Fibroblast of the aortic adventitia (primary cell): ENCODE measurements at places on chromosomes 7 and 10. TPM values are rescaled to one million over a fixed set of nuclear protein-coding genes. Genes with fewer than 3 reads are reported as not detected.

NEUROD6 gene
- total RNA-seq = not detected in 2 replicates

CYP2C9 gene
- total RNA-seq = not detected in 2 replicates

SYPL1 gene
- total RNA-seq = 69.5 and 72.2 TPM in 2 replicates

GRCh38 chr10:132263866-132264265 lies 43.9 kb downstream of the STK32C start:
- DNase-seq = no peak
